ENCODE measurements at places on chromosomes 3 and 15.

GRCh38 chr3:45566196-45566595 is 28.4 kb upstream of the LIMD1 start:
- no peak for DNase-seq

GRCh38 chr3:166114448-166114847 is 277.2 kb upstream of the BCHE start:
- no peak for DNase-seq

- no peak for DNase-seq
Observed at GRCh38 chr15:33621141-33621540, 310.4 kb downstream of the RYR3 start.

GRCh38 chr3:42871592-42872196 is 4.0 kb downstream of the CYP8B1 start:
- no peak for DNase-seq

DNA sequence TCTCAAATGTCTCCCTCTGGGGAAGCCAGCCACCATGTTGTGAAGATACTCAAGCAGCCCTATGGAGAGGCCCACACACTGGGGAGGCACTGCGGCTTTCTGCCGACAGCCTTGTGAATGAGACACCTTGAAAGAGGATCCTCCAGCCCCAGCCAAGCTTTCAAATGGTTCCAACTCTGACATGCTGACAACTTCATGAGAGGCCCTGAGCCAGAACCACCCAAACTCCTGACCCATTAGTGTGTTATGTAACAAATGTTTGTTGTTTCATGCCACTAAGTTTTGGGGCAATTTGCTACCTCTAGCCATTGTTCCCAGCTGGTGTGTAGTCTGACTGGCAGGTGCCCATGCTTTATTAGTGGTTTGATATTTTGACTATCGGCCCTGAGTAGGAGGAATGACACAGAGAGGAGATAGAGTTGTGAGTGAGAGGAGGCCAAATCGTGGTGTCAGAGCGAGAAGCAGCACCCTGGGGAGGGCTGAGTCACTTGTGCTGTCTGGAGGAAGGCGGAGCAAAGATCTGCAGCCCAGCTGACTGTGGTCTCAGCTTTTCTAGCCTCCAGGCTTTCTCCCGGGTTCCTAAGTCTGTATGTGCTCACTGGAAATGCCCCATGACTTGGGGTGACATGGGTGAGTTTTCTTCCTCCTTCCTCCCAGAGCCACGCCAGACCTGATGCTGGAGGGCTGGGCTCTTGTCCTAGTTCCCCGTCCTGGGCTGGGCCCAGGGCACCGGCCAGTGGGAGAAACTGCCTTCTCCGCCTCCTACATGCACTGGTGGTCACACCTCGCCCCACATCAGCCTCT is 56.7 kb upstream of the BLM start:
- DNase-seq: peak; percentile 80

DNA sequence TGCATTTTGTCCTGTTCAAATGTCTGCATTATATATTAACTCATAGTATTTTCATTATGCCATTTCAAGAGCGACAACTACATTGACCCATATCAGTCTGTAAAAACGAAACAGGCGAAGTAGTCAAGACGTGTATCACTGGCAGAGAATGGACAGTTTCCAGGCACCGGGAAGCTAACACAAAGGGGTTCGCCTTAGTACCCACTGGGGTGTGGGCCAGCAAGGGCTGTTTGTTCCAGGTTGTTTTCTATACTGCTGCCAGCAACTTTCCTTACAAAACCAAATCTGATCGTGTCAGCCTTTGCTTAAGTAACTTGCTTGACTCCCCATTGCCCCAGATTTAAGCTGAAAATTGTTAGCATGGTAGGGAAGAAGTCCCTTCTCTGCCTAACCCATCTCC is 87.1 kb downstream of the CGNL1 start:
- no peak for DNase-seq

DNA sequence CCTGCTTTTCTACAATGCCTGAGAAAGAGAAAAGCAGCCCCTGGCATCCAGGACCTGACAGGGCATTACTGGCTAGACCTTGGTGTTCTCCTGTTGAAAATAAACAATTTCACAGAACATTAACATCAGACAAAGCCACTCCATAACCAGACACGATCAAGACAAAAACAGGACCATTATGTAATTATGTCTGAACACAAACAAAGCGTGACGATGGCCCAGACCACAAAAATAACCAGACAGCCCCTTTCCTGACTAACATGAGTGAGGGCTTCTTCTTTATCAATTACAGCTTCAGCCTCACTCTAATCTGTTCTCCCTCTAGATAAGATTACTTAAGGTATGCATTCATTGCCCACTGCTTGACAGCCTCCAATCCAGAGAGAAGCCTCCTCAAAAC is 172.7 kb upstream of the LMCD1 start:
- DNase-seq: no peak

- DNase-seq: no peak
Observed at GRCh38 chr15:70632491-70633102, 130.8 kb downstream of the UACA start.

Data from stimulated activated naive CD8-positive, alpha-beta T cell treated with anti-CD3 and anti-CD28 coated beads, Interleukin-15, amount 100 ng/mL, for 72 hours (primary cell).